ENCODE measurements at places on chromosomes 1 and 21. TPM values are rescaled to one million over a fixed set of nuclear protein-coding genes. Genes with fewer than 3 reads are reported as not detected.

- DNase-seq, result peak; percentile 92
These were observed 31.7 kb downstream of the RCSD1 start for GRCh38 chr1:167661527-167662426.

DNA sequence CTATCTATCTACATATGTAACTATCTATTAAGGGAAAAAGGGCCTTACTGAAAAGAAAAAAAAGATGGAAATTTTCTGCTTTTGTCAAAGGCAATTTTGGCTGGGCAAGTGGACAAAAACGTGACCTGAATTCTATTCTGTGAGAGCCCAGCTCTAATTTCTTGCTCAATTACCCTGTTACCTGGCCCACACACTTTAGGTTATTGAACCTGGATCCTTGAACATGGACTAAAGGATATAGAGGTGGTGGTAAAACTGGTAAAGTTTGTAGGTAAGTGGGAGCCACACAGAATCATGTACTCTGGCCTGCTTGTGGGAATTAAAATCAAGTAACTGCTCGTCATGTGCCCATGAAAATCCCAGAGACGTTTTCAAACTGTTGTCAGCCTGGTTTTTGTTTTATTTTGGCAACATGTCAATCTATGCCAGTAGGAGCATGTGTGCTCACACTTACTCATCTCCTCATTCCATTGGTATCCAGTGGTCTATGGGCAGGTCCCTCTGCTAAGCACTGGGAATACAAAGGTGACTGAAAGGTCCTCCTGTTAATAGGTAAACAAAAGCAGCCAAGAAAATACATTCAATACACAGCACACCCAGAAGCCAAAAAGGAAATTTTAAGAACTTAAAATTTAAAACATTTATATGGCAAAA lies 113.7 kb upstream of the WARS2 start:
- peak; percentile 16 for DNase-seq

DNA sequence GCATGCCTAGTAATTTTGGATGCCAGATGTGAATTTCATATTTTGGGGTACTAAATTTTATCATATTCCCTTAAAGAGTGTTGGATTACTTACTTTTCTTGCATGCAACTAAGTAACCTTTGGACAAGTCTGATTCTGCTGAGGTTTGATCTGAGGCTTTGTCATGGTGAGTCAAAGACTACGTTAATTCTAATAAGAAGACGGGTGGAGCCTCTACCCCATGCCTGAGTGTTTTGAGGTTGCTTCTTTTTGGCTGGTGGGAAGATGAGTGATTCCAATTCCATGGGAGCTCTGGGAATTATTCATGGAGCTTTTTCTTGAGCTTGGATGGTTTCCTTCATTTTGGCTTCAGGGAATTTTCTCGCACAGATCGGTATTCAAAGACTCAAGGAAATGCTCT lies 11.6 kb upstream of the PCP4 start:
- no peak for DNase-seq

- DNase-seq, result no peak
These were observed at the start of gene LEMD1 for GRCh38 chr1:205421798-205422197. LEMD1 (minus strand) TSS chr1:205422056; CDS start chr1:205420536, 1,520 bp downstream.

DNA sequence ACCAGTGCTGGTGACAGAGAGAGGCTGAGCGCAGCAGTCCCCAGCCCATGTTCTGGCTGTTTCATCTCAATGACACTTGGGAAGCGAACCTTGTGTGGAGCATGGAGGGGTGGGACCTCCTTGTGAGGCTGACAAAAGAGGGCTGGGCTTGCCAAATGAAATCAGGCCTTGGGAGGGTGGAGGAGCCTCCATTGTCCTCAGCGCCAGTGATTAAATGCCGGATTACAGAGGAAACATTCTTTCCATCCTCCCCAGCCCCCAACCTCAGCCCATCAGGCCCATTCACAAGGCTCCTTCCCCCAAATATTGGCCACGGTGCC lies 63.3 kb upstream of the PAXBP1 start:
- DNase-seq, result no peak

Gene MTOR
- total RNA-seq, result 30.4 TPM

Measured in RPMI7951 (cell line).